ENCODE measurements at places on chromosomes 13 and 19.

GRCh38 chr13:61123538-61124289 is 291.9 kb downstream of the PCDH20 start:
- DNase-seq, result no peak

GRCh38 chr13:83220241-83220640 is 662.0 kb downstream of the SLITRK1 start:
- no peak for DNase-seq

- no peak for DNase-seq
Measured at GRCh38 chr19:17294051-17294891, 9.0 kb downstream of the ABHD8 start.

DNA sequence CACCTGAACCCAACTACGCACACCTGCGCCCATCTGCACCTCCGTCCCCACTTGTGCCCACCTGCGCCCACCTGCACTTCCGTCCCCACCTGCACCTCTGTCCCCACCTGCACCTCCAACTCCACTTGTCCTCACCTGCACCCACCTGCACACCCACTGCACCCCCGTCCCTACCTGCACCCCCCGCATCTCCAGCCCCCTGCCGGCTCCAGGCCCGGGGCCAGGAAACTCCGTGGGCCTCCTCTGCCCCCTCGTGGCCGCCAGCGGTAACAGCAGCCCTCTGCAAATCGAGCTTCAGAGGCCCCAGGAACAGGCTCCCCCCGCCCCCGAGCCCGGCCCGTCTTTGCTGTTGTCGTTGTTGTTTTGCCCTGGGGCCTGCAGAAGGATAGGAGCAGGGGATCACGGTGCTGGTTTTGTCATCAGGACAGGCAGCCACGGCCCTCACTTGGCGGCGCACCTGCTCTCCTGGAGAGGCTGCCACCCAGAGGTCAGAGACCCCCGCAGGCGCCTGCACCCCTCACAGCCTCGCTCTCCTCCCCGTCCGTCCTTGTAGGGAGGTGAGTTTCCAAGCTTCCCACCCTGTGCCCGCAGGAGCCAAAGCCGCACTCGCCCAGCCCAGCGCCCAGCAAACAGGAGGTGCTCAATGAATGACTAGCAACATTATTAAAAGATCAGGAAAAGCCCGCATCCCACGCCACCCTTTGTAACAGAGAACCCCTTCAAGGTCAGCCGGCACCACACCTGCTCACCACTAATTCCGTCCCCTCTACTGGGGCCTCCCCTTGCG is 65.4 kb downstream of the GNG7 start:
- peak; percentile 50 for DNase-seq

- DNase-seq, result no peak
Measured at GRCh38 chr13:32041429-32041828, 9.9 kb downstream of the FRY start.

- no peak for DNase-seq
Measured at GRCh38 chr19:28301961-28302360, 911.0 kb downstream of the UQCRFS1 start.

DNA sequence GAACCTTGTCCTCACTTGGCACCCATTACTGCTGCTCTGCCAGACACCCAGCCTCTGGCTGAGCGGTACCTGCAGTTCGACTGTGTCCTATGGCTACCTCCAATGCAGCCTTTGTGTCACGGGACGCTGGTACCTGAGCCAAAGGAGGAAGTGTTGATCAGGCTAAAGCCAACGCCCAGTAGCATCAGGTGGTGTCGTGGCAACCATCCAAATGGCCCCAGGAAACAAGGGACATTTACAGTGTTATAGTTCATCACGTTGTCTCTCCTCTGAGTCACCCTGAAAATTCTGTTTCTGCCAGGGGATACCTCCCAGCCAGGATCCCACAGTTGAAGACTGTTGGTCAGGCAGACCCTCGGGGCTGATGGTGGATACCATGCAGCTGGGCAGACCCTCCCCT is 10.1 kb downstream of the RHPN2 start:
- no peak for DNase-seq
